ENCODE measurements at places on chromosomes 2 and 18.
A peak's percentile ranks its signal among the peaks of the same experiment; 100 is the strongest.

DNA sequence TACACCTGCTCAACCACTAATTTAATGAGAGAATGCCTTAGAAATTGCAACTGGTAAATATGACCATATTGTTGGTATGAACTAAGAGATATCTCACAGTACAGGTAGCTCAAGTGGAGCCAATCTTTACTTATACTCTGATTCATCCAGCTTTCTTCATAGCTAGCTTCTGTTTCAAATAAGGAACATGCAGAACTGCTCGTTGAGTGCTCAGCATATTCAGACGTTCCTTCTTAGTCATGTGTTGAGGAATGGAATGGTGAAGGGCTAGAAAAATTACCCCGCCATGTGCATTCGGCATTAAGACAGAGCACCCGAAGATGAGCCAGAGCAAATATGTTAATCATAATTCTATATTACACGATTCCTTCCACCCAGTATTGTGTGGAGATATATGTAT lies 144.0 kb upstream of the VRK2 start:
- DNase-seq: no peak

- no peak for DNase-seq
These were observed 181.4 kb downstream of the TMEM18 start for GRCh38 chr2:495745-496275.

DNA sequence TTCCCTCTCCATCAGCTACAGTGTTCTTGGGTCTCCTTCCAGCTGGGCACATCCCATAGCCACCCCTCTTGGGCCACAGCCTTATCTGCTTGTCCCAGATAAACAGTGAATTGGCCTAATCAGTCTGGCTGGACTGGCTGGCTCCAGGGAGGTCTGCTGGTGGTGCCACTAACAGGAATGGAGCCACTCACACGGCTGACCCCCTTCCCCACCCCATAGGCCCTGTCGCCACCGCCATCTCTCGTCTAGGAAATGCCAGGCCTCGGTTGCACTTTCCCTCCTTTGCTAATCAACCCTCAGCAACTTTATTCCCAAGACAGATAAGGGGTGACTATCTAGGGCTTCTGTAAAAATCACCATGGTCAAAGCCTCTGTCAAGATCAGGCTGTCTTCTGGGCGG lies 23.0 kb upstream of the TNP1 start:
- no peak for DNase-seq

- DNase-seq: no peak
These were observed 23.0 kb upstream of the CEP68 start for GRCh38 chr2:65033178-65033577.

- no peak for DNase-seq
These were observed 54.3 kb downstream of the TTC21B start for GRCh38 chr2:165899311-165899710.

DNA sequence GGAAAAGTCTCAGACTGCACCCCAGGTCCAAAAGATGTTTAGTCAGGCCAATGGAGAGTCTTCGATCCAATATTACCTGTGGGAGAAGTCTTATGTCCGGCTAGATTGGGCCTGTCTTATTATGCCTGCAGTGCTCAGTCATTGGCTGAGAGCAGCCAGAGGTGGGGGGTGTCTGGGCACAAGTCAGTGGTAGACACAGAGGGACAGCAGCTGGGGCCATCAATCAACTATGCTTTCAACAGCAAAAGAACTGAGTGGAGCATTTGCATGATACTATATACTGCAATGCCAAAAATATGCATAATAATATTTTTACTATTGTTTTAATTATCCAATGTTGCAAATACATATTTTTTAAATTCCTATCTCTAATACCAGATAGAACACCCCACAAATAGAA lies 298.6 kb upstream of the CDH20 start:
- DNase-seq: no peak

DNA sequence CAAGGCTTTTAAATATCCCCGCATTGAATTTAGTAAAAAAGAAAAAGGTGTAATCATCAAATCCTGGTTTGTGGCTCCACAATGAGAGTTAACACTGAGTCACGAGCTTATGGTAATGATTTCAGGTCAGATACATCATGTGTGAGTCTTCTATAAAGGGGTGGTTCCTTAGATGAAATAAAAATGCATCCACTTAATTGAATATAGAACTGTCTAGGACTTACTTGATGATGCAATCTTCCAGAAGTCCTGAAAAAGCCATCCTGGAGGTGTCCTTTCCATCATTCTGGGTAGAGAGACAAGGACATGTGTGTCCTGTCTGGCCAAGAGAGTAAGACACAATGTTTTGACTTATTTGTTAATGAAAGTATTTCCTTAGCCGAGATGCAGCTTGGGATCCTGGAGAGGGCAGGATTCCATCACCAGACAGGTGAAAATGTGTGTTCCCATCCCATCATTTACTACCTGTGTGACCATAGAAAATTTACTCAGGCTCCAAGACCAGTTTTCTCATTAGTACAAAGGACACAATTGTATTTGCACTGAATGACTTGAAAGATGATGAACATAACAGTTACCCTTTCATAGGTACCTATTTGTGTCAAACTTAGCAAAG lies 1539.8 kb upstream of the PIK3C3 start:
- no peak for DNase-seq

DNA sequence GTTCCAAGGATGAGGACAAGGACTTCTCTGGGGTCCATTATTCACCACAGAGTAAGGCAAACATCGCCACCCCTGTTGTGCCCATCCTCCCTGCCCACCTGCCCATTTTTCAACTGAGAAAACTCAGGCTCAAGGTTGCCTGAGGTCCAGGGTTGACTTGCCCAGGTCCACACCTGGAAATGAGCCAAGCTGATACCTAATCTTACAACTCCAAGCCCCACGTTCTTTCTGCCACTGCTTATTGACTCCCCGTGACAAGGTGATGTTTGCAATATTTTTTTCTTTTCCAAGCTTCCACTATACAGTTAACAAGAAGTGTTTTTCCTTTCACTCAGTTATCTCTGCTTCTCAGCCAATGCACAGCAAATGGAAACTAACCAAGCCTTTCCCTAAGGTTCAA lies 39.0 kb downstream of the RNF152 start:
- DNase-seq: no peak

DNA sequence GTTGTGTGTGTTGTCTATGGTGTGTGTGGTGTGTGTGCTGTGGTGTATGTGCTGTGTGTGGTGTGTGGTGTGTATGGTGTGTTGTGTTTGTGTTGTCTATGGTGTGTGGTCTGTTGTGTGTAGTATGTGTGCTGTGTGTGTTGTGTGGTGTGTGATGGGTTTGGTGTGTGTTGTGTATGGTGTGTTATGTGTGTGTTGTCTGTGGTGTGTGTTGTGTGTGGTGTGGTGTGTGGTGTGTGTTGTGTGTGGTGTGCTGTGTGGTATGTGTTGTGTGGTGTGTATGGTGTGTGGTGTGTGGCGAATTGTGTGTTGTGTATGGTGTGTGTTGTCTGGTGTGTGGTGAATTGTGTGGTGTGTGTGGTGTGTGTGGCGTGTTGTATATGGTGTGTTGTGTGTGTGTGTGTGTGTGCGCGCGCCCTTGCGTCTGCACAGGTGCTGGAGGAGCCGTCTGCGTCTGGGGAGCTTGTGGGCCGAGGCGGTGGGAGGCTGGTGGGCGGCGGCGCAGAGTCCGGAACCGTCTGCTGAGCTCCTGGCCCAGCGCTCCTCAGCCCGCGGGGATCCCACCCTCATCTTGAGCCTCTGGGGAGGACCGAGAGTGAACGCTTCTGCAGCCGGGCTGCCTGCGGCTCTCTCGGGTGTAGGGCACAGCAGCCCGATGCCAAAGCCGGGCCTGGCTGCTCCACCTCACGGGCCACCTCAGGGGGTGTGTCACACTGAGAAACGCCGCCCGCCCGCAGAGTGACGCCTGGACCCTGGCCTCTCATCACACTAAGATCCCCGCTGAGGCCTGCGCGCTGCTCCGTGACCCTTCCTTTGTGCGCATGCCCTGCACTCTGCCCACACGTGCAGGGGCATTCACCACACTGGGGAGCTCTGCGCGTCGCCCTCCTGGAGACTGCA lies 8.8 kb upstream of the ADI1 start:
- DNase-seq: no peak

GRCh38 chr2:30862054-30862651 lies 54.9 kb upstream of the CAPN13 start:
- DNase-seq: peak; percentile 89

- DNase-seq: peak; percentile 57
These were observed at the start of gene IAH1 for GRCh38 chr2:9474361-9475057. Gene IAH1 (plus strand): TSS chr2:9474551. CDS start chr2:9474567, 16 bp downstream.

- DNase-seq: no peak
These were observed 199.2 kb downstream of the PTPRM start for GRCh38 chr18:7766346-7766745.

DNA sequence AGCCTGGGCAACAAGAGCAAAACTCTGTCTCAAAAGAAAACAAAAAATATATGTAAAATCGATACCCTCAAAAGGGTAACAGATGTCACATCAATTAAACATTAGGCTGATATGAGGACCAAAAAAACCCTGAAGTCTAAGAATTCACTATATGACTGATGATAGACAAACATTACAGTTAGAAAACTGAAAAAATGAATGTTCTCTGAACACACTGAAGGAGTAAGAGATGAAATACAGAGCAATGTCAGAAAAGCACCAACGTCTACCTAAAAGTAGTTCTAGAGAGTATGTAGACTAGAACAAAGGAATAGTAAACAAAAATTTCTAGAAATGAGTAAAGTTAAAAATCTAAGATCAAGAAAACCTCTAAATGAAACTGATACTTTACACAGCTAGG lies 81.9 kb downstream of the SLC66A3 start:
- no peak for DNase-seq

DNA sequence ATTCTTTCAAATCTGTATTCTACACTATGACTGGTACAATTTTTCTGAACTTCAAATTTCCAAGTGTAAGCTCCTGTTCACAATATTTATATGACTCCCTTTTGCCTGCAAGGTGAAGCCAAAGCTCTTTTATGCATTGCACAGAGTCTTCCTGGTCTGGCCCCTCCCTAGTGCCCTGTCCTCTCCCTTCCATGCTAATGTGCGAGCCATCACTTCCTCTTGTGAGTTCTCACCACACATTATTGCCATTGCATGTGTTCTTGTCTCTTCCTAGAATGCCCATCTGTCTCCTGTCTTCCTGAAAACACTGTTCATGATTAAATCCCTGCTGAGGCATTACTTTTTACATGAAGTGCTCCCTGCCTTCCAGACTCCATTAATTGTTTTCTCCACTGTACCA lies 169.9 kb downstream of the MC4R start:
- DNase-seq: no peak

DNA sequence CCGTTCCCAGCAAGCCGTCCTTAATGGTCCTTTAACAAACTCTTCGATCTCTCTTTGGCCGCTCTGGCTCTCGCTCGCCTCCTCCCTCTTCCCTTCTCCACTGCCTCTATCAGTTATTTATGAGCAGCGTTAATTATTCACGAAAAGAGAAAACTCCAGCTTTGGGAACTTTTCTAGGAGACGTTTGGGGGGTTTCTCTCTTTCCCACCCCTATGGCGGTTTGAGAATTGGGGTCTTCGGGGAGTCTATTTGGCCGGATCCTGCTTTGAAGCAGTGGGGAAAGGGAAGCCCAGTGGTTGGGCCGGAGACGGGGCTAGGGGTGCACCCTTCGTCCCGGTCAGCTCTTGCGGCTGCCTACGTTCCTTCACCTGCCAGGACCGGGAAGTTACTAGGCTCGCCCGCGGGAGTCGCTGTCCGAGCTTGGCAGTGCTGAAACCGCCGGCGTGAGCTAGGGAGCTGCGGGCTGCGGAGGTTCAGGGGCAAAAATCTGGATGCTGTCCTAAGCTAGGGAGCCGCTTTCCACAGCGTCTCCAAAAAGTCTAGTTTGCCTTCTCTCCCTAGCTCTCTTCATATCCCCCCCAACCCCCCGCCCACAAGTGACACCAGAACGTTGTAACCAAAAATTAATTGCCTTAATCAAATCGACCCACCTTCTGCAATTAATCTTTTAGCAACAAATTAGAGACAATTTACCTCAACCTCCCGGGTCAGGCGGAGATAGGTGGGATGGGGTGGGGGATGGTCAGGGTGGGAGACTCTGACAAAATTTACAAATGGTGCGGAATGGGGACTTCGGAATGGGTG lies 8.9 kb upstream of the SKOR2 start:
- no peak for DNase-seq

DNA sequence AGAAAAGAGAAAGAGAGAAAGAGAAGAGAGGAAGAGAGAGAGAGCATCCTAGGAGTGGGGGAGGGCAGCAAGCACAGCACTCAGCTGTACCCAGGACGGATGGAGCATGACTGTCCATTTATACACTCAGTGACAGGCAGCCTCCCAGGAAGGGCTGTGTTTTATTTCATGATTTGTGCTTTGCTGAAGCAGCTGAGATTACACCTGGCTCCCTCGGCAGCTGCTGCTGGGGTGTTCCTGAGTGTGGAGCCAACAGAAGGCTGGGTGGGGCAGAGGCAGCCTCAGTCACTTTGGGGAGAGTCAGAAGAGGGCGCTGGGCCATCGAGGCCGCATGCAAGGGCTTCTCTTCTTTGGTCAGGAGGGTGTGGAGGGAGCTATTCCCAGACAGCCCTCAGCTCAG lies 47.8 kb upstream of the TEX51 start:
- no peak for DNase-seq

DNA sequence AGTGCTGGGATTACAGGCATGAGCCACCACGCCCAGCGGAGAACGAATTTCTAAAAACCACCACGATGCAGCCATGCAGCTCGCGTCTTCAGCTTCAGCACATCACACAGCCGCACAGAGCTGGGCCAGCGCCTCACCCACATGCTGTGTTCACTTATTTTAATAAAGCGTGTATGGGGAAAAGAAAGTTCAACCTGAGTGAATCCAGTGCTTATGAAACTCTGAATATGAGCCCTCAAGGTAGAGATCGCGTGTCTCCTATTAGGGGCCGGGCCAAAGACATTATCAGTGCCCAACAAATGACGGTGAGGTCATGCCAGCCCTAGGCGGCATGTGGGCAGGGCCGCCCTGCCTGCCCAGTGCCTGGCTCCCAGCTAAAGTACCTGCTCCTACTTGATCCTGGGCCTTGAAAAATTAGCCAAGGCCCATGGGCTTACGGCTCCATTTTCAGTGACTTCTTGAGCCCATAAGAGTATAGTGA lies 44.3 kb downstream of the SPRED2 start:
- DNase-seq: no peak

GRCh38 chr2:12714391-12715221 lies 2.1 kb upstream of the TRIB2 start:
- DNase-seq: no peak

GRCh38 chr18:6086731-6087130 lies 191.4 kb upstream of the TMEM200C start:
- DNase-seq: no peak
